ENCODE measurements at places on chromosomes 6 and 20.

- H3K4me3 ChIP-seq = no peak overlapping the region
- H3K36me3 ChIP-seq = no peaks in the 10 kb centered on the region
- no peak overlapping the region for H3K27ac ChIP-seq
- DNase-seq = peak; percentile 18
- peaks cover 16% of the 10 kb centered on the region for H3K4me1 ChIP-seq
These were observed 430.2 kb downstream of the UTRN start for GRCh38 chr6:144715344-144715743.

- H3K4me1 ChIP-seq = no peaks in the 10 kb centered on the region
- DNase-seq = no peak
- no peaks in the 10 kb centered on the region for H3K27me3 ChIP-seq
These were observed 771.7 kb downstream of the EPHA7 start for GRCh38 chr6:92647630-92648029.

DNA sequence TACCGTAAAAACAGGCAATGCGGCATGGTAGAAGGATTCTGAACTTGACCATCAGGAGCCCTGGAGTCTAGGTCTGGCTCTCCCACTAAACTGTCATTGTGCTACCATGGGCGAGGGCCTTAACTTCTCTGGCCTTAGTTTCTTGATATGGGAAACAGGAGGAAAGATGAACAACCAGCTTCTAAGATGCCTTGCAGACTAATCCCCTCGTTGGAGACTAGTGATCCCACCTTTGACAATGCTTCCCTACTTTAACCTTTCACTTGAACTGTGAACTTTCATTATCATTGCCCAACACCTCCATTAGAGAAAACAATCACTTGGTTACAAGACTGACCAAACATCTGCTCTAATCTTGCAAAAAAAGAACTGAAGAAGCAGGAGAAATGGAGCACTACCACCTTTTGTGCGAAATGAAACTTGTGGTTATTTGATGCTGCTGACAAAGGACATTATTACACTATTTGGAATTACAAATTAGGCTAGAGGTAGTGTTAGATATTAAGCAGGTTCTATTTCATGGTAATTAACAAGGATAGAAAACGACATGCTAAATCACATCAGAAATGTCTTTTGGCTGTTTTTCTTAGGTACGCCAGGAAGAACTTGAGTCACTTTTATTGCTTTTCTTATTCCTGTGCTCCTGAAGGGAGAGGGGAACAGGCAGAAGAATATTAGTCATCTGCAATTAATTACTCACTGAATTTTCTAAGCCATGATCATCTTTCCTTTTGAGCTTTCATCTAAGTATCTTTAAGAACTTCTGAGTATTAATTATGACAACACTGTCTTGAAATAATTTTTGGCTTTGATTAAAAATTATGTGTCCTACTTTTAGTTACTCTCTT lies 39.1 kb upstream of the ARHGAP18 start:
- no peak for DNase-seq
- H3K27ac ChIP-seq = peak overlapping the region; percentile 56

DNA sequence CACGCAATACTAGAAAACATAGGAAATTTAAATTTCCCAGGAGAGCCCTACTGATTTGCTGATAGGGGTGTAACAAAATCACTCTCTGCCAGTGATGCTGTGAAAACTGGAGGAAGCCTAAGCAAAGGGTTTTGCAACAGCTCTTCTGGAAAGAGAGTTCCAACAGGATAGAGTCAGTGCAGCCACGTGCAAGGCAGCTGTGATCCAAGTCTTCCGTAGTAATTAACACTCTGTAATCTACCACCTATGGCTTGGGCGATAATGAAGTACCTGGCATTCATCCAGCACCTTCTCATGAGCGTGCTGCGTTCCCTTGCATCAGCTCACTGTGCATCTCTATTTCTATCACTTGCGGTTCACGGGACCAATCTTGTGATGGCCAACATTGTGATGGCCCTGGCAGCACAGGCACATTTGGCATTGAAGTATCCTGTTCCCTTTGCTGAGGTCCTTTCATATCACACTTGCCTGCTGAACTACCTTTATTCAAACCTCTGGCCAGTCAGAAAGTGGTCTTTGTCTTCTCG lies 48.2 kb downstream of the IRF4 start:
- H3K27me3 ChIP-seq = no peaks in the 10 kb centered on the region
- no peak overlapping the region for H3K4me3 ChIP-seq
- H3K4me1 ChIP-seq = no peaks in the 10 kb centered on the region
- DNase-seq = no peak

DNA sequence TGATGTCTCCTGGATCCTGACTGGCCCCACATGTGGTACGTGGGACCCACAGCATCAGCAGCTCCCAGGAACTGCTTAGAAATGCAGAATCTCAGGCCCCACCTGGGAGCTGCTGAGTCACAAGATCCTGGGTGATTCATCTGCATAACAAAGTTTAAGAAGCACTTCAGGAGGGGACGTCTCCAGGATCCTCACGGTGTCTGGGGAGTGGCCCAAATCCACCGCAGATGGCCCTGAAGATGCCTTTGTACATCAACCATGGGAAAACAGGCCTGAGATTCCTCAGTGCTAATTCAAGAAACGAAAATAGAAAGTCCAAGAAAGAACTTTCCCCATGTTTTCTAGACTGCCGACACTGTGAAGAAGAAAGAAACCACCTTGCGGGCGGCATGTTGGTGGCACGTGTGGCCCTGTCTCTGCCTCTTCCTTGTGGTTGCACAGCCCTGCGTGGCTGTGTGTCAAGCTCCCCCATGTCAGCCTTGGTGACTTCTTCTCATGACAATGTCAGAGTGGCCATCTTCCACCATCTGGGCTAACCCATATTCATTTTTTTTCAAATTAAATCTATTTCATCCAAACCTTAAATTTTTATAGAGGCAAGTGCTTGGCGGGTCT lies 26.1 kb downstream of the RRBP1 start:
- no peak for DNase-seq
- no peaks in the 10 kb centered on the region for H3K27me3 ChIP-seq
- peaks cover 24% of the 10 kb centered on the region for H3K4me1 ChIP-seq
- no peak overlapping the region for H3K27ac ChIP-seq
- no peak overlapping the region for H3K4me3 ChIP-seq

DNA sequence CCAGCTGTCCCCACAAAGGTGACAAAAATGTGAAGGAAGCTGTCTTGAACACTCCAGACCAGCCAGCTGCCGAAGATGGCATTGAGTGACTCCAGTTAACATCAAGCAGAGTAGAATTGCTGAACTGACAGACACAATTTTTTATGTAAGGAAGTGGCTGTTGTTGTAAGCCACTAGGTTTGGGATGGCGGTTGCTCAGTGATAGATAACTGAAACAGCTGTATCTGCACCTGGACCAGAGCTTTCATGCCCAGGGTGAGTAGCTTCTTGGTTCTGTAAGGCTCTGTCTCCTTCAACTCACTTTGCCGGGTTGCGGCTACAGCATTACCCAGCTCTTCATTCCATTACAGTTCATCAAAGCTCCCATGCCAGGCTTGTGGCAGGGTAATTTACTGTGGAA lies 49.7 kb upstream of the DDR1 start:
- H3K27ac ChIP-seq = no peak overlapping the region
- H3K4me1 ChIP-seq = no peaks in the 10 kb centered on the region
- H3K4me3 ChIP-seq = no peak overlapping the region
- DNase-seq = no peak

DNA sequence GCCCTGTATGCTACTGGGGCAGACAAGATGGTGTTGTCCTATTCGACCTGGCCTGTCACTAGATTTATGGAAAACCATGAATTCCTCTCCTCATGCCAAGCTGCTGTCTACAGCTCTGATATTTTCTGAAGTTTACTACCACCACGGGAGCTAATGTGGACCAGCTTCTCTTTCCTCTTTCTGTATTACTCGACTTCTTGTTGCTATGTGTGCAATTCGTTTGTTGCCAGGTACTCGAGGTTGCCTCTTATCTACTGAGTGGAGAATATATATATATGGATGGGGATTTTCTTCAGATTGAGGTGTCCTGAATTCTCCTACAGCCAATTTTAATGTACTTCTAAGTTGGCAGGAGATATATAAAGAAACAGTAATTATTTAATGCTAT lies 34.7 kb downstream of the MAN1A1 start:
- no peak overlapping the region for H3K4me3 ChIP-seq
- peak overlapping the region; percentile 46 for H3K27ac ChIP-seq
- no peaks in the 10 kb centered on the region for H3K27me3 ChIP-seq
- peaks cover 6% of the 10 kb centered on the region for H3K4me1 ChIP-seq
- DNase-seq = no peak

- H3K4me1 ChIP-seq = peaks cover 94% of the 10 kb centered on the region
- H3K27me3 ChIP-seq = no peaks in the 10 kb centered on the region
- DNase-seq = no peak
These were observed 22.2 kb downstream of the CHMP4B start for GRCh38 chr20:33833333-33833732.

DNA sequence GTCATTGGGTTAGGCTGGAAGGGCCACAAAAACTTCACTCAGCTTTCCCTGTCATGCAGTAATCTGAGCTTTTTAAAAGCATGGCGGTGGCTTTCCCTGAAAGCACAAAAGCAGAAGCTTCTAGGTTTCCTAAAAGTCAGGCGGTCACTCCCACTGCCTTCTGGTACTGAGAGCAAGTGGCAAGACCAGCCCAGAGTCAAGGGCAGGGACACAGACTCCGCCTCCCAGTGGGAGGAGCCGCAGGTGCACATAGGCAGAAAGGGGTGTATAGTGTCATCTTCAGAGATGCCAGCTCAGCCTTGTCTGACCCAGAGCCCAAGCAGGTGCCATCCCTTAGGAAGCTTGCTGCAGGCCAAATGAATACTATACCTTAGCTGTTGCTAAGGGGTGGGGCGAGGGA lies 18.0 kb upstream of the PACSIN1 start:
- peak; percentile 19 for DNase-seq
- no peaks in the 10 kb centered on the region for H3K27me3 ChIP-seq
- H3K4me3 ChIP-seq = no peak overlapping the region

DNA sequence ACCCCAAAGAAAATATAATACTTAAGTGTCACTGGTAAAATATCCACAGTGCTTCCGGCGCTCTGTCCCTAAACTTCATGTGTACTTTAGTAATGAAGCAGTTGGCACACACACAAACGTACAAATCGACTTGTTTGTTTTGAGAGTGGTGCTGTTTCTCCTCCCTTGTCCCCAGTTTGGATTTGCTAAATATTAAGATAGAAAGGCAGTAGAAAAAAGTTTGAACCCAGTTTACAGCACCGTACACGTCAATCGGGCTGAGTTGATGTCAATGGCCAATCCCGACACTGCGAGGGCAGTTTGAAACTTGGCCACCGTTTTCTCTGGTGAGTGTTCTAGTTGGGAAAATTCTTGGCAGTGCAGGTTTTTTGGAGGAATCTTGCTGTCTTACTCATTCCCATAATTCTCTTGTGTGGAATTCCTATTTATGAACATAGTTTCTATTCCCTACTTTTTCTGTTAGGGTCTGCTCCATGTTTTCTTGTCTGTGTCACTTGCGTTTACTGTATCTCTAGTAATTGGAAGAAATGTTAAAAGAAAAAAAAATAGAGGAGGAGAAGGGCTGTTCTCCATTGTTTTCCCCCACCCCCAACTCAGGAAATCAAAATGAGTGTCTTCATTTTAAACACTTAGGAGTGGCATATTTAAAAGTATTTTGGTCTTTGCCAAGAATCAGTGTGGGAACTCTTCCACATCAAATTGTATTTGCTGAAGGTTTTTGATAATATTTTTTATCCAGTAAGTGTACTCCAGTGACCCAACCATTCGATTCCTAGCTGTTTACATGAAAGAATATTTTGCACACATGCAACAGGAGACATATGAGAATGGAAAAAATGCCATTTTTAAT lies 72.3 kb downstream of the OR2B2 start:
- peak overlapping the region; percentile 97 for H3K27ac ChIP-seq
- H3K4me1 ChIP-seq = no peaks in the 10 kb centered on the region
- H3K27me3 ChIP-seq = no peaks in the 10 kb centered on the region
- H3K4me3 ChIP-seq = peak overlapping the region; percentile 50
- peak; percentile 65 for DNase-seq

DNA sequence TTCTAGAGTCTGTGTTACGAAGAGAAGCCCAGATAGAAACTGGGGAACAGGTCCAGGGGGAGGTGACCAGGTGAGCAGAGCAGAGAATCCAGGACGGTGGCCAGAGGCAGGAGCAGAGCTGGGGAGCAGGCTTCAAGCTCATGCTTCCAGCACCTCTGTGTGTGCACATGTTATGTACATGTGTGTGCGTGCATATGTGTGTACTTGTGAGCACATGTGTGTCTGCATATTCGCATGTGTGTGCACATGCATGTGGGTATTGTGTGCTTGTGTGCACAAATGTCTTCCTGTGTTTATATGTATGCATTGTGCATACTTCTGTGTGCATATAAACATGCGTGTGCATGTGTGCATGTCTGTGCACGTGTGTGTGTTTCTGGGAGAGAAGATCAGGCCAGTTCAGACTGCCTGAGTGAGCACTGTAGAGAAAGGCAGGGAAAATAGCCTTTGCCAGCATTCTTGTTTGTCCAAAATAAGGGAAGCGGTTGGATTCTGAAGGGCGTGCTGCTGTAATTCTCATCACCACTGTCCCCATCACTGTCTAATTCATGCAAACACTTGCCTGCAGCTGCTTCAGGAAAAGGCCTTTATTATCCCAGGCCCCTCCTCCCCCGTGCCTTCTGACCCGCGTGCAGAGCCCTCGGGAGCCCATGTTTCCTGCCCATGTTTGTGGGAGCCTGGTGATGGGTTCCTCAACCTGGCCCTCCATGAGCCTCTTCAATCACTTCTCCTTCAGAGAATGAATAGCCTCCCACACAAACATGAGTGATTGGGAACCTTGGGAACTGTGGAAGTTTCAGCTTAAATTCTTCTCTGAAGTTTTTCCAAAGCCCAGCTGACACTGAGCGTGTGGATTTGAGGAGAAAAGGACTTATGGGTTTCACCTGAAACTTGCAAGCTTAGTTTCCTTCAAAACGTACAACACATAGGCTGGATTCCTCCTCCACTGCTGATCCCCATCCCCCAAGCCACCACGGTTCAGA lies 161.7 kb upstream of the AFDN start:
- H3K27ac ChIP-seq = no peak overlapping the region
- no peaks in the 10 kb centered on the region for H3K4me1 ChIP-seq
- H3K36me3 ChIP-seq = no peaks in the 10 kb centered on the region
- H3K27me3 ChIP-seq = no peaks in the 10 kb centered on the region

- no peaks in the 10 kb centered on the region for H3K36me3 ChIP-seq
- H3K27me3 ChIP-seq = no peaks in the 10 kb centered on the region
- peaks cover 23% of the 10 kb centered on the region for H3K4me1 ChIP-seq
- no peak for DNase-seq
- no peak overlapping the region for H3K27ac ChIP-seq
These were observed 60.8 kb downstream of the FAM83B start for GRCh38 chr6:54907355-54907754.

DNA sequence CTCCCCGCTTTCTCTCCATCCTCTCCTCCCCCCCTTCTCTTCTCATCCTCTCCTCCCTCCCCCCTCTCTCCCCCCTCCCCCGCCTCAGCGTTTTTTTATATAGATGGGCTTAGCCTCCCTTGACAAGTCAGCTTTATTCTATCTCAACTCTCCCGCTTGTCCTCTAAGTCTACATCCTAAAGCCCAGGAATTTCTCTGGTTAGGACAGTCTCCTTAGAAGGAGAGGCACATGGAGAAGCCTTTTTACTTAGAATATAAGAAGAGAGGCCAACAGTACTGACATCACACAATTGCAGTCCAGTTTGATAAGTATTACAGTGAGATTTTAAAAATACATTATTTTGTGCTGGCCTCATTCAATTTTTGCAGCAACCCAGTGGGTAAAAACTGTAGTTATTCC lies 83.5 kb downstream of the LYRM2 start:
- no peaks in the 10 kb centered on the region for H3K4me1 ChIP-seq
- H3K27ac ChIP-seq = no peak overlapping the region
- no peak for DNase-seq
- no peak overlapping the region for H3K4me3 ChIP-seq
- H3K36me3 ChIP-seq = no peaks in the 10 kb centered on the region

Measured in transverse colon (tissue), 4 donors.